Activated CD4-positive, alpha-beta T cell treated with anti-CD3 and anti-CD28 coated beads, Interleukin-2, amount 50 U/mL, for 48 hours (primary cell): ENCODE measurements at places on chromosomes 1 and 21.

DNA sequence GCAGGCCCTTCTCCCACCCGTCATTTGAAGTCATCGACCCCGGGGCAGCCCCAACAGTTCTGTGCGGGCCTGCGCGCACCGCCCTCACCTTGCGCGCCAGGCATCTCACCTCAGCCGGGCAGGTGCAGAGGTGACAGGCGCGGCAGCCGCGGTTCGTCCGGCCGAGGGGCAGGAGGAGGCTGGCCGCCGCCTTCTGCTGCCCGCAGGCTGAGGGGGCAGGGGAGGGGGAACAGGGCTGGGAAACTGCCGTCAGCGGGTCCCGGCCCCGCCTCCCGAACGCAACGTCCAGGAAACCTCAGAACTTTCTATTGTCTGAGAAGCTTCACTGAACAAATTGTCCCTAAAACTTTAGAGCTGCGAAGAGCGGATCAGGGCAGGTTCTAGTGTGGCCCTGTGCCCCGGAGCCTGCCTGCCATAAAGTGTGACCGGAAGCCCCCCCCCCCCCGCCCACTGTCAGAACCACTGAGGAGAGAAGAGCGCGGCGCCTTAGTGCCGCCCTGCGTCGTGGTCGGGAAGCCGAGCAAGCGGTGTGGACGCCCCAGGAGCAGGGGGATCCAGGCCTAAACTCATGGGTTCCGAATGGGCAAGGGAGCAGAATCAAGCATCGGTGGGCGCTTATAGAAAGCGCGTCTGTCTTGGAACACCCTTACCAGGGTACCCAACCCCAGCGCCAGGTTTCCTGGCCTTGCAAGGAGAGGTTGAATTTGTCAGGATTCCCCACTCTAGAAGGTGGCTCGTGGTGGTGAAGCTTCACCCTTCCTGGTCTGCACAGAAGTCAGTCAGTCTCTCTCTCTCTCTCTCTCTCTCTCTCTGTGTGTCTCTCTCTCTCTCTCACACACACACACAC lies 13.3 kb upstream of the TBX15 start:
- no peak for DNase-seq

- DNase-seq = no peak
These were observed 21.0 kb upstream of the TDRD10 start for GRCh38 chr1:154481053-154481452.

GRCh38 chr21:37101384-37101783 lies 28.3 kb downstream of the TTC3 start:
- no peak for DNase-seq

GRCh38 chr1:151853411-151853943 lies at the start of gene THEM5:
Gene THEM5, minus strand, starts transcription at chr1:151853712. Its CDS starts 147 bp downstream, at chr1:151853565.
- no peak for DNase-seq

GRCh38 chr1:170620164-170620563 lies 43.8 kb upstream of the PRRX1 start:
- no peak for DNase-seq

DNA sequence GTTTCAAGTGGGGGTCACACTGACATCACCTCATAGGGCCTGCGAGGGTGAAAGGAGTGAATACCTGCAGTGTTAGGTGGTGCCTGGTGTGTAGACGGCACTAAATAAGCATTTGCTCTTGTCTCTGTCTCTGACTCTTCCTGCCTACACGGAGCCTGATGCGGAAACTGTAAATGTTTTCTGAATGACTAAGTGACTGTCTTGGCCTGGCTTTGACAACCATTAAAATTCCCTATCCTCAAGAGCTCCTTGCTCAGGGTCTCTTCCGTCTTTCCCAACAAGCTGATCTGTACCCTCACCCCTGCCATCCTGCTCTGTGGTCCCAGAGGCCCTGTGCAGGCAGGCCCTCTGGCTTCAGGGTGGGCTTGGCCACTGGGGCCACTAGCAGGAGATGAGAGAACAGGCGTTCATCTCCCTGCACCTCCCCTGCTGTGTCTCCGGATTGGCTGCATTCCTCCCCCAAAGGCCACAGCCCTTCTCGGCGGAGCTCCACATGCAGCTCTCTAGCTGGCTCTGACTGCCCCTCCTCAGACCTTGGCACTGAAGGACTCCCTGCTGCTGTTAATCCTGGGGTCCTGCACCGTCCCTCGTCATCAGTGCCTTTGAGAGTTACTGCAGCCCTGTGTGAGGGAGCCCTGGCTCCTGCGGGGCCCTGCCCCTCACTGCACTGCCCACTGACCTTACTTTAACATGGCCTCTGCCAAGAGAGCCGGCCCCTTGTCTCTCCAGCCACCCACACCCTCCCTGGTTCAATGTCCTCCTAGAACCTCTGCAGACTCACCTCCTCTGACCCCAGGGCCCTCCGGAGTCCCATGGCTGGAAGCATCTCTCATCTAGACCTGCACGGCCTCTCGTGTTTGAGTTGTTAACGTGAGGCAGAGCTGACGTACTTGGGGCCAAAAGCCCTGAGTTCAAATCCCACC lies 211.1 kb downstream of the MATN1 start:
- DNase-seq = no peak

- DNase-seq = no peak
These were observed 109.7 kb downstream of the TGFB2 start for GRCh38 chr1:218454700-218455282.
